ENCODE measurements at places on chromosomes 4 and X.

GRCh38 chrX:72269671-72270251, 7.3 kb downstream of the RPS4X start:
- no peak for DNase-seq

- no peak for DNase-seq
These were observed 44.0 kb upstream of the ABCG2 start for GRCh38 chr4:88202443-88202842.

DNA sequence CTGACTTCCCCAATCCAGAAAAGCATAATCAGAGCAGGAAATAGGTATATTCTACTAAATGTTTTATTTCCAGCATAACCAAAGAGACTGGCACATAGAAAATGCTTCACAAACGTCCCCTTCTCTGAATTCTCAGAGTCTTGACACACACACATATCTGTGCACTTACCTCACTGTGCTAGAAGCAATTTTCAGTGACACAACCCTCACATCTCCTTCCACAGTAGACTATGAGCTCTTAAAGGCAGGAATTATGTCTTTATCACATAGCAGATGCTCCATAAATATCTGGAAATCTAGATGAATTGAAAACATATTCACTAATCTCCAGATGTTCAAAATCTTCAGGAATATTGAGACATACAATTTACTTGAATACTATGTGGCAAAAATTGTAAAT, 5.9 kb downstream of the SOWAHB start:
- no peak for DNase-seq

DNA sequence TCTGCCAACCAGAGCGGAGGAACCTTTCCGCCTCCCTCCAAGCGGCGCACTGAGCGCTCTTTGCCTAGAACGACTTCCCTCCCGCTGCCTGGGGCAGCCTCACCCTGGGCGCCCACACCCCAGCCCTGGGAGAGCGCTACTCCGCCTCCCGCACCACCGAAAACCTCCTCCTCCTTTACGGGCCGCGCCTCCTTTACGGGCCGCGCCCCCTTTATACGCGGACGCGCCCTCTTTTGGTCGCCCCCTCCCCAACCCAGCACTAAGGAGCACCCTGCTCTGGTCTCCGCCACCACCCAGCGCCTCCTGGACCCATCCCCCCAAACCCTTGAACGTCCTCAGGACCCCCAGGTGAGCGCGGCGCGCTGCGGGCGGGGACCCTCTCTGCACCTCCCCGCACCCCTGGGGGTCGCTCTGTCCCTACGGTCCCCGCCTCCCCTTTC, 586 bp upstream of the NSG1 start:
- DNase-seq, result no peak

GRCh38 chrX:18917831-18918230, 66.1 kb downstream of the PHKA2 start:
- no peak for DNase-seq

DNA sequence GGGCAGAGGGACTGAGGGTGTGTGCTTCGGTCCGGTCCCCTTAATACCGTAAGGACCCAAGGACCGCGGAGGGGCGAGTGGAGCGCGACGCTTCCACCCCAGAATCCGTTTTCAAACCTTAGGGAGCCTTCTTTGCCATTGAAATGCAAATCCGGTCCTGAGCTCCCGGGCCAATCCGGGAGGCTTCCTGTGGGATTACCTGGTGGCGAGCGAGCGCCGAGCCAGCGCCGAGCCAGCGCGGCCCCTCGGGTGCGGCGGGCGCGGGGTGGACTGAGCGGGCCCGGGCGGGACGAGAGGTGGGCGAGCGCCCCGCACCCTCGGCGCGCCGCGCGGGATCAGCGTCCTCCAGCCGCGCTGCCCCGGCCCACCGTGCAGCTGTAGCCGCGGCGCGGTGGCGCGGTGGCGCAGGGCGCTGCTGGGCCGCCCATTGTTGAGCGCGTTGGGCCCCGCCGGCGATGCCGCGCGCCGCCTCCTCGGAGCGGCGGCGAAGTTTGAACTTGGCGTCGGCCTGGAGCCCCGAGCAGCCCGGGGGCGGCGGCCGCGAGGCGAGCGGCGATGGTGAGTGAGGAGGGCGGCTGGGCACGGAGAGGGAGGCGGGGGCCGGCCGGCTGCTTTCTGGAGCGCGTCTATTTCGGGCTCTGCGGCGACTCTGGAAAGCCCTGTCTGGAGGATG, 208.7 kb downstream of the SOWAHB start:
- DNase-seq, result no peak

- DNase-seq, result no peak
These were observed 178.7 kb downstream of the RBM46 start for GRCh38 chr4:154959756-154960155.

GRCh38 chrX:12814420-12814819, 23.2 kb downstream of the PRPS2 start:
- DNase-seq, result no peak

GRCh38 chr4:161642708-161643107, 521.1 kb downstream of the FSTL5 start:
- no peak for DNase-seq

DNA sequence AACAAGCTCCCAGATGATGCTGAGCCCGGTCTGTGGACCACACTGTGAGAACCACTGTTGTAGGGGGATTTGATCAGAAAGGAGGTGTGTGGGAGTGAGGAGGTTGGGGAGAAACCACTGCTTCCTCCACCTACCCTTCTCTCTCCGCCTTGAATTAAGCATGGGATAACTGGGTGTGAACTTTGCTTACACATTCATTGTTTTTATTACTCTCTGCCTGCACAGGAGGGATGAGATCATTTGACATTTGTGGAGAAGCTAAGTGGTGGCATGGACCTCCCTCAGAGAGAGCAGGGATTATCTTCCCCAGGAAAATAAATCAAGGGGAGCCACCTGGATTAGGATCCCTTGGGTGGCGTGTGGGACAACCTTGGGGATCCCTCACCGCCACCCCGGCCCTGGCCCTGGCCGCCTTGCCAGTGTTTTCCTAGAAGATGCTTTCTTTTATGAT, 212.1 kb upstream of the ATP6AP2 start:
- DNase-seq, result no peak

- no peak for DNase-seq
These were observed 41.5 kb upstream of the BMP2K start for GRCh38 chr4:78734441-78735162.

Data from Peyer's patch (tissue), 4 donors.